Esophagus squamous epithelium (tissue), 5 donors: ENCODE measurements at places on chromosomes 16 and 17. TPM values are rescaled to one million over a fixed set of nuclear protein-coding genes. Genes with fewer than 3 reads are reported as not detected.

Gene PGAP3
- 19.3 TPM for total RNA-seq

Gene KCNH6
- not detected for total RNA-seq

Gene HOXB3
- total RNA-seq, result 2.5 TPM

Gene SPNS2
- total RNA-seq, result 36.8 TPM

Gene GAST
- not detected for total RNA-seq

DNA sequence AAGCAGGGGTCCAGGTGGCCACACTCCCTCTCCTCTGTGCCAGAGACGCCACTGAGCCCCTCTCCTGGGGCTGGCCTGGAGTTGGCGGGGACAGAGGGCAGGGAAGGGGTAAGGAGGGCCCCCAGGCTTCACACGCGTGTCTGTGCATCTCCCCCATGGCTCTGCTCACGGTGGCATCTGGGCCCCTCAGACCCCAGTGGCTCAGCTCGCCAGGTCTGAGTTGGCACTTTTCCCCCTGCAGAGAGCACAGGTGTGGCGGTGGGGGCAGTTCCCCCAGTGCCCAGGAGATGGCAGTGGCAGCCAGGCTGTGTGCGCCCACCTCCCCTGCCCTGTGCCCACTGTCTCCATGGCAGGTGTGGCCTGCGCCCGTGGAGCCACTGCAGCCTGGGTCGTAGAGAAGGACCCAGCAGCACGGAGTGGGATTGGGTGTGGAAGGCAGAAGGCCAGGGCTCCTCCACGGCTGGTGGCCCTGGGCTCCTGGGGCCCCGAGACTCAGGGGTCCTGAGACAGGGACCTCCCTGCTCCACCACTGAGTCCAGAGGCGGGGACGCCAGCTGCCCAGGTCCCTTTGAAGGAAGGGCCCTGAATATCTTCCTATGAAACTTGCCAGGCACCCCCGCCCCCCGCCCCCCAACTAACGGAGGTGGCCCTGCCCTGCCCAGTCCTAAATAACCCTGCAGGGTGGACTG is 4.3 kb upstream of the APRT start:
- no peak for DNase-seq

GRCh38 chr16:456891-457483 is 31.5 kb downstream of the RAB11FIP3 start:
- no peak for DNase-seq

DNA sequence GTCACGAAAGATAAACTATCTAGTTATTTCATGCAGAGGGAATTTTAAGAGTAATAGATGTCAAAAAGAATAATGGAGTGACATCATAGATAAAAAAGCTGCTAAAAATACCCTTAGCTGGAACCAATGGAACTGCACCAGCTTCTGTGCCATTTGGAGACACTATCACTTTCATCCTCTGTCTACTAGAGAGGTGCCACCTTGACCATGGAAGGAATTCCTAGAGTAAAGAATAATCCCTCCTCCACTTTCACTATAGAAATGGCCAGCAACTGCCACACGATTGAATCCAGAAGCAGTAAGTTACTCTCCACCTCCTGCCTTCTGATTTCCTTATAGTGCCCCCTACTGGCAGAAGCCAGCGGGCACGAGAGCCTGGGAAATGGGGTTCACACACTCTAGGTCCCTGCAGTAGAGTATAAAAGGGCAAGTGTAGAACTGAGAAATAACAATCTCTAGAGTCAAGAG is 2.8 kb upstream of the ALDH3A2 start:
- no peak for DNase-seq
